Activated T-cell treated with anti-CD3 and anti-CD28 coated beads for 48 hours (primary cell): ENCODE measurements at places on chromosomes 3 and 15.

DNA sequence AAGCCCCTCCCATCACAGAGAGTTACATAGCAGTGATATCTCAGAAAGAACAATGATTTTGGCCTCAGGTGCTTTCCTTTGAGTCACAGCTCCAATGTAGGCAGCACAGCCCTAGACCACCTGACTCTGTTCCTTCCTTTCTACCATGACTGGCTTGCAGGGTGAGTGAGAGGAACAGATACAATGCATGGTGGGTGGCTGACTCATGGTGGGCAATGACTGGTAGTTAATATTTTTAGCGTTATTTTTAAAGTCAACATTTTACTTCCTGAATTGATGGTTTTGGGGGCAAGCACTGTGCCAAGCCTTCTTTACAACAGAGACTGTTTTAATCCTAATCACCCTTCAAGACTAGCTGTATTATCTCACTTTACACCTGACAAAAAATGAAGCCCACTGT lies 32.8 kb upstream of the ST3GAL6 start:
- no peak for DNase-seq

GRCh38 chr3:153023896-153024295 lies 138.1 kb upstream of the RAP2B start:
- no peak for DNase-seq

DNA sequence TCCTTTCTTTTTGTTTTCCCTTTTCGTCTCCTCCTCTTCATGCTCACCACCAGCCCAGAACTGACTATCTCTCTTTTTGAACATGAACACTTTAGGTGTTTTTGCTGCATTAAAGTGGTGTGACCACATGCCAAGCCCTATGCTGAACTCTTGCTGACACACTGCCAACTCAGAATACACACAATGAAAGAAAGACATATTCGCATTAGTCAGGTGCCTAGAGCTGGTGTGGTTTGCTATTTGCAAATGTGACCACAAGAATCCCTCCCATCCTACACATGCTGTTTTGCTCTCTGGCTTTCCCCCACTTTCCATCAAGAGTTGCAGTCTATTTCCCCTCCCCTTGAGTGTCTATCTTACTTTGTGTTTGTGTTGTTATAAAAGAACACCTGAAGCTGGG lies 967.8 kb upstream of the CFAP20DC start:
- DNase-seq = peak; percentile 44

GRCh38 chr3:157294491-157294890 lies 134.5 kb upstream of the CCNL1 start:
- no peak for DNase-seq

GRCh38 chr15:72591361-72591760 lies 63.1 kb upstream of the GOLGA6B start:
- DNase-seq = no peak

- DNase-seq = no peak
Observed at GRCh38 chr3:23926246-23926645, 9.3 kb downstream of the RPL15 start.

- DNase-seq = no peak
Observed at GRCh38 chr3:152910211-152910610, 75.3 kb downstream of the P2RY1 start.

GRCh38 chr3:195752066-195752465 lies 31.3 kb downstream of the MUC20 start:
- no peak for DNase-seq

GRCh38 chr3:82058809-82059208 lies 297.4 kb upstream of the GBE1 start:
- DNase-seq = no peak

DNA sequence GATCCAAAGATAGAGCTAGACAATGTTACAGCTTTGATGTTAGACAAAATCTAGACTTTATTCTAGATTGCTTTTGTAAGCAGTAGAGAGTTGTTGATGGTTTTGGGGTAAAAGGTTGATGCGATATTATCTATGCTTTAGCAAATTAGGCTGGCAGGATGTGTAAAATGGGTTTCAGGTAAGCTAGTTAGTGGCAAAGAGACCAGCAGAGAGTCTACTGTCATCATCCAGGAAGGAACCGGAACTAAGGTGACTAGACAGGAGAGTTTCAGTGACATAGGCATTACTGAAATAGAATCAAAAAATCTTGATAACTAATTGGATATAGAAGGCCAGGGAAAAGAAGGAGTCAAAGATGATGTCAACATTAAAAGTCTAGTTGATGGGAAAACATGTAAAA lies 11.1 kb downstream of the OR5K2 start:
- DNase-seq = no peak

DNA sequence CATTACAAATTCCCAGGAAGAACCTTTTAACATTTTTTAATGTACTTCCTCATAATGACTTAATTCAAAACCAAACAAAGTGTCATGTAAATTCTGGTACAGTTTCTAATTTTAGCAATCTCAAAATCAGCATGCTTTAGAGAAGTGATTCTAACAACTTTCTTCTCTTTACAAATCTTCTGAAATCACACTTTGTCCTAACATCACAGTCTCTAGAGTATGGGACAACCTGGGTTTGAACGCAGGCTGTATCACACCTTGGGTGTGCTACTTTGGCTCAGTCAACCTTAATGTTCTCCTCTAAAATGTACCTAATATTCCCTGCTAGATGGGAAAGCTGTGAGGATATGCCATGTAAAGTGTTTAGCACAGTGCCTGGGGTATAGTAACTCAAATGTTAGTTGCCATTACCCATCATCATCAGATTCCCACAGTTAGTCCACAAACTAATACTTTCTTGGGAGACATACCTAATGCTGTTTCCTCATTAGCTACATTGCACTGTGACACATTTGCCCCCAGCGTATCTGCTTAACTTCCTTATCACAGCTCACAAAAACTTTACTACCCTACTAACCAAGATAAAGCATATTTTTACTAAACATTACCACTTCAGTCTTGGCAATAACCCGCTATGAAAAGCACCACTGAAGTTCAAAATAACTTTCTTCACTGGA lies 3.1 kb downstream of the TSPAN3 start:
- no peak for DNase-seq

DNA sequence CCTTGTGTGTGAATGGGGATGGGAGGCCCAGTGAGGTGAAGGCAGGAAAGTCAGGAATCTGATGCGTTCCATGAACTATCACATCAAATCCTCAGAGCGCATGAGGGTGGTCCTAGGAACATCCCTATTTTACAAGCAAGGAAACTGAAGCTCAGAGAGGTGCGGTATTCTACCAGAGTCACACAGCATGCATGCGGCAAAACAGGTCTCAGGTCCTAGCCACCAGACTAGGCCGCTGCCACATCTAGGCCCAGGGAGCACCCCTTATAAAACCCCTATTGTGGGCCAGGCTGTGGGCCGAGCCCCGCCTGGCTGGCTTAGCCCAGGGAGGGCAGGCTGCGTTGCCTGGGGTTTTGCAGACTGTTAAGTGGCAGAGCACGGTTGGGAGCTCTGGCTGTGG lies 17.9 kb upstream of the GRIP2 start:
- DNase-seq = no peak

- DNase-seq = no peak
Observed at GRCh38 chr3:146903927-146904326, 298.8 kb upstream of the PLSCR5 start.
